ENCODE measurements at places on chromosomes 1 and 21.

GRCh38 chr1:200673952-200674823 is 4.5 kb upstream of the DDX59 start:
- no peak for DNase-seq

DNA sequence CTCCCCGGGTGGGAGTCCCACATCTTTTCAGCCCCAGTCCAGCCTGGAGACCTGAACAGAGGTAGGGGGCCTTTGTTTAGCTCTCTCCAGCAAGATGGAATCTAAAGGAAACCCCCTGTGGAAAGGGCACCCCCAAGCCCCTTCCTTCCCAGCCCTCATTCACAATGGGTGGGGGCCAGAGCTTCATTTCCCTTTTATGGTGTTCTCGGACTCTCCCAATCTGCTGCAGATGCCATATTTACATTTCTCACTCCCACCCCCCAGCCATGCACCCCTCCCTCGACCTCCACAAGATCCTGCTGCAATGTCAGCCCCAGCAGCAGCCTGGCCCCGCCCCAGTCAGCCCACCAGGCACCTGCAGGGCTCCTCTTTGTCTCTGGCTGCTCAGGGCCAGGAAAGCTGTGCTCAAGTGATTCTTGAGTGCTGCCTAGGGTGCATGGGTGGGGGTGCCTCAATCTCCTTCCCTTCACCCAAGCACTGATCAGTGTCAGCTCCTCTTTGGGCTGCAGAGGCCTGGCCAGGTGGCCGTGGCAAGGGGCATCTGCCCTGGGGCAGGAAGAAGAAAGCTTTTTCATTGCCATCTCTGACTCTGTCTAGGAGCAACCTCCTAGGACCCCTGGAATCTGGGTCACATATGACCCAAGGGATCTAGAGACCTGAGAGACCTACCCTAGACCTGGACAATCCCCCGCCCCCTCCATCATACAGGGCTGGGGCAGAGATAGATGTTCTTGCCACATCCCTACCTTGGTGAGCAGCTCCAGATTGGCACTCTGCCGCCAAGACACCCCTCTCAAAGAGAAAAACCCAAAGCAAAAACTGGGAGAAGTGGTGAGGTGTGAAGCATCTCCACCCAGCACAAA is 1.7 kb downstream of the KIF21B start:
- no peak for DNase-seq

- no peak for DNase-seq
Observed at GRCh38 chr1:235024711-235025421, 103.8 kb downstream of the TOMM20 start.

GRCh38 chr21:41010101-41010435 is 157.9 kb upstream of the BACE2 start:
- DNase-seq, result no peak

GRCh38 chr1:5522531-5523145 is 469.6 kb downstream of the NPHP4 start:
- DNase-seq, result no peak
